ENCODE measurements at places on chromosomes 12 and 14.

GRCh38 chr12:60230056-60230455 lies 634.2 kb downstream of the SLC16A7 start:
- DNase-seq = peak; percentile 71

- peak; percentile 17 for DNase-seq
Measured at GRCh38 chr12:128259556-128260070, 7.4 kb upstream of the TMEM132C start.

DNA sequence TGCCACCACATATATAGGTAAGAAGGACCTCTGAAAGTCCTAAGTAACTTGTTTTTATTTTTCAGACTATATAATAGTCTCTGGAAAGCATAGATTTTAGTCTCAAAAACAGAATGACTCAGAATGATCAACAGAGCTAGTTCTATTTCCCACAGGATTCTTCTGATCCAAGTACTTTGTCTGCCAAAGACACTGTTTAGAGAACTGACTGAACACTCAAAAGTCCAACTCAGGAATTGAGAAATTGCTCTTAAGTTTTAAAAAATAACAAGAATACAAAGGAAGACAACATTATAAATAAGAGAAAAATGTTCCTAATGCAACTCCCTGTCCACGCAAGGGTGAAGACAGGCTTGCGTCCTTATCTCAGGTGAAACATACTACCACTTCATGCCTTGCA lies 29.0 kb downstream of the LGMN start:
- DNase-seq = peak; percentile 48

DNA sequence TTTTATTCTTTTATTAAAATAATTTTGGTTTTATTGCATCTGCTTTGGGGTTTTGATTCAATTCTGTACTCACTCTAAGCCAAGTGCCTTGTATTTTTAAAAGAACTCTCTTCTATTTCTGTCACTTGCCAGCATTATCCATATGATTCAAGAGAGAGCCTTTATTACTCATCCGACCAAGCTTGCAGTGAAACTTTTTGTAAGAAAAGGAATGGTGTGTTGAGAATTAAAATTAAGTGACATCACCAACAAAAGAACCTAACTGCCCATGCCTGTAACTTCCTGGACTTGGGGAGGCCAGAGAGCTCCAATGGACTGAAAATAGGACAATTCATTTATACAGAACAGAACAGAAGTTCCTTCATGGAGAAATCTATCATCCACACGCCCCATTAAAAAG lies 52.1 kb downstream of the GALNT4 start:
- DNase-seq = peak; percentile 80

DNA sequence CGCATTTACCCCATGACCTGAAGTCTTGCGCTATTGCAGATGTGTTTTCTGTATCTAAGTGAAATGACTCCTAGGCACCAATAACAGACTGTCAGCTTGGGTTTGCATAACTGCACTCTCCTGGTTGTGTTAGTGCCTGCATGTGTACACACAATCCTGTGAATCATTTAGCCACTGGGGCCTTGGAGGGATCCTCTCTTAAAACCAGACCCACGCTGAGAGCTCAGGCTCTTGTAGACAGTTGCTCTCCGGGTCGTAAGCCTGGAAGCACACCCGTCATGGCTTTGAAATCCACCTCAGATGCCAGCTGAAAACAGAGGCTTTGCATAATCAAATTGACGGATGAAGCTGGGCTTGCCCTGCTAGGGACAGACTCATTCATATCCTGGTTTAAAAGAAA lies 79.2 kb upstream of the RBM19 start:
- DNase-seq = no peak
